Gastrocnemius medialis (tissue), 4 donors: ENCODE measurements at places on chromosomes 7 and 10. TPM values are rescaled to one million over a fixed set of nuclear protein-coding genes. Genes with fewer than 3 reads are reported as not detected.

Gene CNTNAP2
- not detected for total RNA-seq

Gene AASS
- total RNA-seq: 12.0 TPM

Gene TEX36
- not detected for total RNA-seq

Gene CHN2
- total RNA-seq: 10.4 TPM

Gene LIPN
- total RNA-seq: not detected

Gene PANK1
- total RNA-seq: 8.0 TPM
